ENCODE measurements at places on chromosomes 1 and 21. TPM values are rescaled to one million over a fixed set of nuclear protein-coding genes. Genes with fewer than 3 reads are reported as not detected.

DNA sequence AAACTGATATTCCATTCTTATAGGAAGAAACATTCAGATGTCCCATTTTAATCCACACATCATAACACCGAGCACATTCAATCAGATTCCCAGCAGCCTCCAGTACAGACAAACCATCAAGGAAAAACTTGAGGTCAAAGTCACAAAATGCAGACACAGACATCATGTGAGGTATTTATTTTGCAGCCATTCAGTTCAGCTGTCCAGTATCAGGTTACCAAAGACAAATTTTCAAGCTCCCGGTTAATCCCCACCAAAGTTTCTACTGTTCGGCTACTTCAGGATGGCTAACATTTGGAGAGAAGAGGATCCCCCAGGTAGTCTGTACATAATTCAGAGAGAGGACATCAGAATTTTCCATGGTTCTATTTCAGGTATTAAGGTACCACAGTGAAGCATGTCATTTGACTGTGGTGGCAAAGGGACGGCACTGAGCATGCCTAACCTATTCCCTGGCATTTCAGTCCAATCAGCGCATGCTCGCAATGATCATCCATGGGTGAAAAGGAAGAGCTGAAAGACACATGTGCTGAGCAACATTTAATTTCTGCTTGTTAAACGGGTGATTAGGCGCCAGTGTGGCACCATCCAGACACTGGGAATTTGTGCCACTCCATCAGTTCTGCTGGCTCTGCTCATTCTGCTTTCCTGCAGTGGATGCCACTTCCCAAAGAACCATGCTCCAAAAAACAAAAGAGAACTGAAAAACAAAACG lies 13.6 kb upstream of the NDC1 start:
- no peak for DNase-seq

DNA sequence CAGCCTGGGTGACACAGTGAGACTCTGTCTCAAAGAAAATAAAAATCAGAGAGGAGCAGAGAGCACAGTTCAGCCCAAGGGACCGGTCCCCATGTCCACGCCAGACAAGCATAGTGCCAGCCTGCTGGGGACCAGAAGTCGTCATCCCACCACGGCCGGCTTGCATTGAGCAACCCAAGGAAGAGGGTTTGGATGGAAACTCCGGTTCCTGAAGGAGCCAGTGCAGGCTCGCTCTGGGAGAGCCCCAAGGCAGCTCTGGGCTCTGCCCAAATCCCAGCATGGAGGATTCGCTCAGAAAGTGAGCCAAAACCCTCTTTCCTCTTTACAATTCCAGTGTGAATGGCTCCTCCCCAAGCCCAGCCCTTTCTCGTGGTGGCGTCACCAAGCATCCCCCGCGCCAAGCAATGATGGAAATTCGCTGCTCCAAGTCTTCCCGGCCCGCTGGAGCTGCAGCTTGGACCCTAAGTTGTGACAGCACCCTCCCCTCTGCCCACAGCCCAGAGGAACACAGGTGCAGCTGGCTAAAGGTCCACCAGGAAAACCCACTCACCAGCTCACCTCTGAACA lies 64.1 kb upstream of the SLC25A33 start:
- no peak for DNase-seq

DNA sequence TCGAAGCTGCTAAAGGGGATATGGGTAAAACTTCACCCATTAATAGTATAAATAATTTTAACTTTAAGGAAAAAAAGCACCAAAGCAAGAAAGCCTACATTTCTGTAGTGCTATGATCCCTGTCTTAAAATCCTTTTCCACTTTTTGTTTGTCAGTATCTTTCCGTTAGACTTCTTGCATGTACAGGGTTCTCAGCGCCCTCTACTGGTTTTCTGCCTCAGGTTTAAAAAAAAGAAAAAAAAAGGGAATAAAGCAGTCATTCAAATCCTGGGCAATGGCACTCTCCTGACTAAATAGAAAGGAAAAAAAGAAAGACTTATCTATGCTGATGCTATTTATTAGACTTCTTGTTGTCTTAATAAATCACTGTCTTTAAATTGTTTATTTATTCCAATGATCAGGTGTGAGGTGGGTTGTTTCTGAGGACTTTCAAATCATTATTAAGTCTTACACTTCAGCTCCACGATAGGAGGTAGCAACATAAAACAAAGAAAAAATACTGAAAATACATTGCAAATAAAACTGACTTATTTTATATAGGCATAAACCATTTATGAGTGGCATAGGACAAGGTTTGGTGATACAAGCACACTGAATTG lies 475.4 kb upstream of the NR5A2 start:
- DNase-seq = no peak

- no peak for DNase-seq
These were observed 21.7 kb downstream of the ASTN1 start for GRCh38 chr1:177142791-177143271.

Gene FCRL4
- not detected for total RNA-seq

Gene RPE65
- not detected for total RNA-seq

Gene LCE2A
- total RNA-seq = not detected
